ENCODE measurements at places on chromosomes 7 and 10.

- no peak for DNase-seq
Measured at GRCh38 chr7:41694495-41694894, 8.4 kb downstream of the INHBA start.

DNA sequence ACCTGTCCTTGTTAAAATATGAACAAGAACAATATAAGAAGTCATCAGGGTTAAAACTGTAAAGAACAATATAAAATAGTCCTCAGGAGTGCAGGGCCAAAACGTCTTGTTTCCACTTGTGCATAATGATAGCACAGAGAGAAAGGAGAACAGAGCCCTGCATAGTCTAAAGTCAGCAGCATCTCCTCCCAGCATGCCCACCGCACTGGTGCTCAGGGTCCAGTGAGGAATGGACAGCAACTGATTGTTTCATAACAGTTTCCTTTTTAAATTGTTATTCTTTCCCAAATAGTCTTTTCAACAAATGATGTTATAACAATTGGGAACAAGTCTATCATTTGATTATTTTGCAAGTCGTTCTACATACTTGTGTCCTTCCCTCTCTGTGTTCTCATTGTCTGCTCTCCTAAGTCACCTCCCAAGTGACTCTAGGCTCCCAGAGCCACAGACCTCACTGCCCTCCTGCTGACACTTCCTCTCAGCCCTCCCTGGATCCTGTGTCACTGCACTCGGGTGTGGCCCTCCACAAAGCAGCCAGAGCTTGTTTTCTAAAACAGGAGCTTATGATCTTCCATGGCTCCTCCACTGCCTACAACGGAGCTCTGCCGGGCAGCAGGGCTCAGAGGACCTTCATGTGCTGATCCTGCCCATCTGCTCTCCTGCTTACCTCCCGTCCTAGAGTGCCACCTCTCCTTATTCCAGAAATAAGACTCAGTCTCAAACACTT, 27.6 kb downstream of the COBL start:
- DNase-seq = no peak

DNA sequence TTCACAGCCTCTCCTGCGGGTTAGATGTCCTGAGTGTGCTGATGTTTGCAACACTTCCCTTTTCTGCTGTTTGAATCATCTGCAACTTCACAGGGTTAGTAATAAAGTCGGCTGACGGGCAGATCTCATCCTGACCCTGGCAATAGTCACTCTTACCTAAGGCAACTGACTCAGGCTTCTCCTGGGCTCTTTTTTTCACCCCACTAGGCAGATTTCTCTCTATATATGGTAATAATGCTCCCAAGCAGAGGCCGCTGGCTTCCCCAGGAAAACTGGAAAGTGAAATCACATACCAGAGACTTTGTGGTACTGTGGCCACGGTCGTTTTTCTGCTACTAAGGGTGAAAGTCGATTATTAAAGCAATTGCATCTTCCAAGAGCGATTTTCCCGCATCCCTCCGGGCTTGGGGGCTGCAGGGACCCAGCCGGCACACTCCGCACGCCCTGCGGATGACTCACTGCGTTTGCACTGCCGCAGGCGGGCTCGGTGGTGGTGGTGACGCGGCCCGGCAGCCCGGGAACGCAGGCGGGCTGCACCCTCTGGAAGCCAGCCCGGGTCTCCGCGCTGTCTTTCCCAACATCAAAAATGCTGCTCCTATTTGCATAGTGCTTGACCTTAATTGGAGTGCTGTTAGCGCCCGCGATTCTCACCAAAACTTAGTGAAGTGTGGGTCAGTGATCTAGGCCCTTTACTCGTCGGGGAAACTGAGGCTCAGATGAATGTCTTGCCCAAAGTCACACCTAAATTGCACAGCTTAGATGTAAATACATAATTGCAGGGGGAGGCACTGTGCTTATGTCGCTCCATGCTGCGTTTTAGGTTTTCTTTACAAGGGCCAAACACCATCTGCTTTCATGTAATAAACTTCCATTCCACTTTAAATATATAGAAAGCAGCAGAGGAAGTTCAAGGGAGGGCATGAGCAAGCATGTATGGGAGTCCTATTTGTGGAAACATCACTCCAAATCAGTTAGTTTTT, 47.6 kb upstream of the ITGB1 start:
- peak; percentile 18 for DNase-seq

DNA sequence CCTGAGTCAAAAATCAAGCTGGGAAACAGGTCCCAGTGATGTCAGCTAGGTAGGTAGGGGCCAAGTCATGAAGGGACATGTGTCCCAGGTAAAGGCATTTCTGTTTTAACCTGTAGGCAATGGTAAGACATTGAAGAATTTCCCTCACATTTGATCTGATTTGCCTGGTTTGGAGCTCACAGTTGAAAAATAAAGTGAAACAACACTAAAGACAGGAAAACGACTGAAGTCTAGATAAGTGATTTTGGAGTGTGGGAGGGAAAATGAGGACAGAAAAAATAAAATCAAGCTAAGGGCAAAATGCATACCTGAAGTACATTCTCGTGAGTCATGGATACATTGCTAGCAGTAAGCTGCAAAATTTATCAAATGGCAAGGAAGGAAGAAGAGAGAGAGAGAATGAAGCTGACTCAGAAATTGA, 169.9 kb downstream of the SKIDA1 start:
- no peak for DNase-seq

- DNase-seq = no peak
Measured at GRCh38 chr7:13282377-13282980, 595.0 kb downstream of the ARL4A start.

DNA sequence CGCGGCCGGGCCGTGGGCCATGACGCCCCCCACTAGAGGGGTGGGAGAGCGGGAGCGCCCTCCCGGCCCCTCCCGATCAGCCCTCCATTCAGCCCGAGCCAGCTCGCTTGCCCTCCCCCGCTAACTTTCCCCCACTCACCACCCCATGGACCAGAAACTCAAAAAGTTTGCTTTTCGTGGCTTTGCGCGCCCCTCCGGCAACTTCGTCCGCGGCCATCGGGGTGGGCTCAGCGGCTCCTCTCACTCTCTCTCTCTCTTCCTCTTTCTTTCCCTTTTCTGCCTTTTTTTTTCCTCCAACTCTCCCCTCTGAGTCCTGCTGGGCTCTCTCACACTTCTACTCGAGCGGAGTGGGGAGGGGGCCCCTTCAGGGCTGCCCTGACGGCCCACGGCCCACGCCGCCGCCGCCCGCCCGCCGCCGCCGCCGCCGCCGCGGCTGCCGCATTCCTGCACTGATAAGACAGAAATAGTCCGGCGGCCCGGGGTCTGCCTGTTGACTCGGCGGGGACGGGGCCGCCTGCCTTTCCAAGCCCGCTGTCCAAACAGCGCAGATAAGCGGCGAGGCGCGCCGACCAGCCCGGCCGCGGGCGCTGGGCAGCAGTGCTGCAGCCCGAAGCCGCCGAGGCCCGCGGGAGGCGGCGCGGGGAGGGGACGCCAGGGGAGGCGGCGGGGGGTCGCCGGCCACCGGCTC, at the start of gene SMARCD3:
SMARCD3 (minus strand) TSS at position 349 of the 688 bp plus-strand sequence; CDS start at position 217, 132 bp downstream.
- peak; percentile 67 for DNase-seq

DNA sequence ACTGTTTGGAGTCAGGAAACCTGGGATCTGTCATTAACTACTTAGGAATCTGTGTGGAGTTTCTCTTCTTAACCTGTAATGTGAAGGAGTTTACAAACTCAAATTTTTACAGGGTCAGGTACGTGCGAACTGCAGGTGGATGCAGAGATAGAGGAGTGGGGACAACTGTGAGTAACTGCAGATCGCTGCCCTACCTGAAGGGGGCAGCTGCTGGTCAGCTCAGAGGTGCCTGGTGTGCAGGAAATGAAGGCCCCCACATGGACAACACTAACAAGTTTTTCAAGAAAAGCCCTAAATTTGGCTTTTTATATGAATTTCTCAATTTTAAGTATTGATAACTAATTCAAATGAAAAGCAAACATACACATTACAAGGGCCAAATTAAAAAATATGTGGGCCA, 380.0 kb downstream of the REEP3 start:
- DNase-seq = no peak

GRCh38 chr7:74061840-74062539, 21.6 kb upstream of the LIMK1 start:
- no peak for DNase-seq

DNA sequence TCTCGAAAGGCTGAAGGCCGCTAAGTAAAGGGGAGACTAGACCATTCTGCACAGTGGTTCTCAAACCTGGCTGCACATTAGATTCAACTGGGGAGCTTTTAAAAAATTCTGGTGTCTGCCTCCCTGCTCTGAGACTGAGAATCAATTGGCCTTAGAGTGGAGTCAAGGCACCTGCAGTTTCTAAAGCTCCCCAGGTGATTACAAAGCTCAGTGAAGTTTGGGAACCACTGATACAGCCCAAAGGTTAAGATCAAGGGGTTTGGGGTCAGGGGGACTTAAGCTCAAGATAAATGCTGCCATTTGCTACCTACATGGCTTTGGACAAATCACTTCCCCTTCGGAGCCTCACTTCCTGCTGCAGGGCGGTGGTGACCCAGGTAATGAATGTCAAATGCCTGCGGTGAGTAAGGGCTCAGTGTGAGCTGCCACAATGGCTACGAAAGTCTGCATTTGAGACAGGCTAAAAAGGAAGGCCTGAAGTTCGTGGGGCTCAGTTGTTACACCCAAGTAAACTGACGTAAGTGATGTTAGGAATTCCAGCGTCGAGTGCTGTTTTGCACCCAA, 72.3 kb downstream of the TLL2 start:
- DNase-seq = no peak

- DNase-seq = no peak
Measured at GRCh38 chr10:88522715-88523114, 60.4 kb downstream of the RNLS start.

DNA sequence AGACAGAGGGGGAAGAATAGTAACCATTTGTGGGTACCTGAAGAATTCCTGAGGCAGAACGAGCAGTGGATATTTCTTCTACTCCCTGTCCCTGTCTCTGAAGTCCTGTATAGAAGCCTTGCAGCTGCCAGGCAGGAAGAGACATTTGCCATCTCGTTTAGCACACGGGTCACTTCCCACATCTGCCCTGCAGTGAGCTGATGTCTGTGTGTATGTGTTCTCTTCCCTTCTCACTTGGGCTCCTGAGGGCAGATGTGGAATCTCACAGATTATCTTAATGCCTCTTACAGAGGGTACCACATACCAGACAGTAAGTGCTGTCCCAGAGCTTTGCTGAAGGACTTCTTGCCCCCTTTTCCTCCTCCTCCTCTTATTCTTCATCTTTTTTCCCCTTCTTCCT, 14.1 kb upstream of the TRPV6 start:
- no peak for DNase-seq

DNA sequence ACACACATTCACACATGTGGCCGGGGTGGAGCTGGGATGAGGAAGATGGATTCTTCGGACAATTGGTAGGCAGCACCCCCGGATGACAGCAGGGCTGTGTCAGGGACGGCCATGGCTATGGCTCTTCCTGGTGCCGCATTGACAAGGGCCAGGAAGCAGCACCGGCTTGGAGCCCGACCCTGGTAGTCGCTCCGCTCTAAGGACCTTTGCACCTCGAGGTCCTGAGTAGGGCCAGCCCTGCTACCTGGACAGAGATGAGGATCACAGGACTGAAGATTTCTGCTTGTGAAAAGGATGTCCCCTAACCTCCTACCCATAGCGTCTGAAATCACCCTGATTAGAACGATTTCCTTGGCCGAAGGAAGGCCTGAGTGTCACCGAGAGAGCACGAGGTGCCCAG, 134.1 kb downstream of the ADARB2 start:
- no peak for DNase-seq

GRCh38 chr7:94417901-94418300, 23.2 kb downstream of the COL1A2 start:
- DNase-seq = no peak

- DNase-seq = no peak
Measured at GRCh38 chr7:18400275-18400674, 95.3 kb upstream of the HDAC9 start.

DNA sequence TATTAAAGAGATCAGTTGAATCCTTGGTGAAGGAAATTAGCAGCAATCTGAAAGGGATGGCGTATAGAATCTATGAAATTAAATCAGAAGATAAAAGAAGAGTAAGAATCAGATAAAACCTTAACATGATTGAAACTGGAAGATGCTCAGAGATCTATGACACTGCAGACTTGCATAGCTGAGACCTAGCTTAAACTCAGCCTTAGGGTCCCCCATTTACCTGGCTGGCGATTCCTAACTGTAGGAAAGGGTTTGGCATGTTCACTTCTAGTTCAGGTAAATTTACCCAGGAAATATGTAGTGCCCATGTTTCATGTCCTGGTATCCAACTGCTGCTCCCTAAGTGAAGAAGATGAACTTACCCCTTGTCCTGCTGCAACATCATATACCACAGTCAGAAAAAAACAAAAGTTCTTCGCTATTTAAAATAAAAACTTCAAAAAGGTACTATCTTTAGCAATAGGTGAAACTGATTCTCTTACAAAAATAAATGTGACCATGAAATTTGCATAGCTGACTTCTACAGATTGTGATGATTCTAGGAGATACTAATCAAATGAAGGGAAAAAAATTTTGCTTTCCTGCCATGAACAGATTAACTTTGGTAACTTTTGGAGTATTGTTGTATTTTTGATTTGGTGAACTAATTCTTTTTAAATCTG, 47.8 kb upstream of the TMEM243 start:
- DNase-seq = no peak

DNA sequence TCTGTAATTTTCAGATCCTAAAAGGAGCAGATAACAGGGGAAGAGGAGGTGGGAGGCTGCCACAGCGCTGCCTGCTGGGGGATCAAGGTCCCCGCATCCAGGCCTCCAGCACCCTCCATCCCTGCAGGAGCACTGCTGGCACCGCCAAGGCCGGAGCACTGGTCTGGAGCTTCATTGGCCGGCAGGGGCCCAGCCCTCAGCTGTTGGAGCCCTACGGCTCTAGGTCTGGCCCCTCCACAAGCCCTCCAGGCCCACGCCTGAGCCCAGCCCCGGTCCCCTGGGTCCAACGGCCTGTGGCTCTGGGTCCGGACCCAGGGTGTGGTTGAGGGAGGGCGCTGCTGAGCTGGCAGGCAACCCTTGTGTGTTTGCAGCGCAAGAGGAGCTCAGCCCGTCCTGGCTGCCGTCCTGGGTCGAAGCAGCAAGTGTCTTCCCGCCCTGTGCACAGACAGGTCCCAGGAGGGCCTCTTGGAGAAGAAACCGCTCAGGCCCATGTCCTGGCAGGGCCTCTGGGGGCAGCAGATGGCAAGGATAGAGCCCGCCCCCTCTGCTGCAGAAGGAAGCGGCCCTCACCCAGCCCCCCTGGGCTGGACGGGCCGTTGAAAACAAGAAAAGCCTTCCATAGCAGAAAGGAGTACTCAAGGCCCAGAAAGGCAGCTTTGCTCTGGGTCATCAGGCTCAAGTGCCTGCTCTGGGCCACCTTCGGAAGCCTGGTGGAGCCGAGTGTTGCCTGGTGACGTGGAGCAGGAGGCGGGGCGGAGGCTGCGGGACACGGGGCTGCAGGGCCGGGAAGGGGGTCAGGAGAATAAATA, 54.3 kb upstream of the TNRC18 start:
- no peak for DNase-seq

Data from neuronal stem cell (in vitro differentiated cells).